ENCODE measurements at places on chromosomes 13 and 19.

DNA sequence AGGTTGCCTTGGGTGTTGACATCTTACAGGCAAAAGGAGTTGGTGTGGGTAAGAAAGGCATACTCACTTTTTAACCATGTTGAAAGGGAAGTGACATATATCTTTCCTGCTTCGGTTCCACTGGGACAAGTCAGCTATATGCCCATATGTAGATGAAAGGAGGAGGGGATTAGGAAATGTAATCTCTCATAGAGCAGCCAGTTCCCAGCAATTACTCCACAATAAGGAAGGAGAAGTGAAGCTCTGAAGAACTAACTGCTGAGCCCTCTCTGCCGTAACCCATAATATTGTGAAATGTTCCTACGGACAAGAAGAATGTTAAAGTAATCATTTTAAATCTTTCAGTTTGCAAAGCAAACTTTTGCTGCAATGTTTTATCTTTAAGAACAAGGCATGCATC, 82.2 kb downstream of the EDNRB start:
- no peak for DNase-seq

DNA sequence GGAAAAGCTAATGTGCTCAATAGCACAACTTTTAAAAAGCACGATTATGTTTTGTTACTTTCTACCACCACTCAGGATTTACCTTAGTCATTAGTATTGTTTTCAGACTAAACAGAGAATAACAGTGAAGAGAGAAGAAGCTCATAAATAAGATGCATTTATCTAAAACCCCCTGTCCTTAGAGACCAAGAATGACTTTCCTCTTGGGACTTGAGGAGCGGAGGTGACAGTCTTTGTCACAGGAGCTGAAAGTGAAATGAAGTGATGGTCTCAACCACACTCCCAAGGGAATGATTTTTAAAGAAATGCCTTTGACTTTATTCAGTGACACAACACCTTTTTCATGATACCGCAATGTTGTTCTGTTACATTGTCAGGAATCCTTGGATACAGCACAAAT, 190.6 kb upstream of the NBEA start:
- no peak for DNase-seq

DNA sequence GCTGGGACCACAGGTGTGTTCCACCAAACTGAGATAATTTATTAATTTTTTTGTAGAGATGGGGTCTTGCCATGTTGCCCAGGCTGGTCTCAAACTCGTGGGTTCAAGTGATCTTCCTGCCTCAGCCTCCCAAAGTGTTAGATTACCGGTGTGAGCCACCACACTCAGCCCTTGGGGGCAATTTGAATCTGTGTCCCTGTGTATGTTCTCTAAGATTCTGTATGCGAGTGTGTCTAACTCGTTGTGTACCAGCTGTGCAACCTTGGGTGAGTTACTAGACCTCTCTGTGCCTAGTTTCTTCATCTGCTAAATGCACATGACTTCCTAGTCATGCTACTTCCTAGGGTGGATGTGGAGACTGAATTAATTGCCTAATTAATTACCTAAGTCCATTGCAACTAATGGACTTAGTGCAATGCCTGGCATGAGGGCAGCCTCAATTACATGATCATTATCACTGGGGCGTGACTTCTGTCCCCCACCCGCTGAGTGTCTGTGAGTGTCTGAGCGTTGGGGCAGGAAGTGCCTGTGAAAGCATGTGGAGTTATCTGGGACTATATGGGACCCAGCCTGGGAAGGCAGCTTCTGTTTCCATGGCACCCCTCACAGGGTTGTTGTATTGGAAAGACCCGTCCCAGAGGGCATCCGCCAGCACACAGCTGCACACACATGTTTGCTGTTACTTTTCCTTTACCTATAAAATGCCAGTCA, 1.8 kb upstream of the NCCRP1 start:
- no peak for DNase-seq

GRCh38 chr19:41619018-41619556, 7.8 kb downstream of the CEACAM4 start:
- no peak for DNase-seq

GRCh38 chr19:23384858-23385257, 10.4 kb downstream of the ZNF91 start:
- DNase-seq, result no peak

DNA sequence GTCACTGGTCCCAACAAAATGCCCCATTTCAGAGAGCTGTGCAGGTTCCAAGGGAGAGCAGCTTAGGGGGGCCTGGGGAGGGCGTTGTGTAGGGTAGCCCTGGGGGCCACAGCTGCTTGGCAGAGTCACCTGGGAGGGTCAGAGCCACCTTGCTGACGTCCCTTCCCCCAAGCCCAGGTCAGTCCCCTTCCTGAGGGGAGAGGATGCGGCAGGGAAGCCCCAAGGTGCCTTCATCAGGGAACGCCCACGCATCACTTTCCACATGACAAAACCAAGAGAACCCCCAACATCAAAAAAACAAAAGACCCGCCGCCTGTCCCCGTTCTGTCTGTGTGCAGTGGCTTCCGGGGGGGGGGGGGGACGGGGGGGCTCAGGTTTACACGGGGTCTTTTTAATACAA, 5.3 kb upstream of the UQCR11 start:
- DNase-seq, result no peak

DNA sequence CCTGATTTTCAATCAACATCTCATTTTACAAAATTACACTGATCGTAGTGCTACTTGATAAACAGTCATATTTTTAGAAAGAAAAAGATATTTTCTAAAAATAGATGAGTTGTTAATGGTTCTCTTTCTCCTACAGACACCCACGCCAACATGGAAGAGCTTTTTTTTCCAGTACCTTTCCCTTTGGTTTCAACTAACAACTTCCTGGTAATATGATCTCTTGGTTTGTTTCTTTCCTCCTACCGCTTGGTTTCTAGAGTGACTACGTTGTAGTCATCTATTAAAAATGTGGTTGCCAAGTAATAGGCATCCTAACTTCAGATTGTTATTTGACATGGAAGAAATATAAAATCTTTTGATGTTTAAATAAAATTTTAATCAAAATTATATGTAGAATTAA, 189.0 kb downstream of the LACC1 start:
- no peak for DNase-seq
